Motor neuron (in vitro differentiated cells): ENCODE measurements at places on chromosomes 2 and 18. TPM values are rescaled to one million over a fixed set of nuclear protein-coding genes. Genes with fewer than 3 reads are reported as not detected.
A peak's percentile ranks its signal among the peaks of the same experiment; 100 is the strongest.

DNA sequence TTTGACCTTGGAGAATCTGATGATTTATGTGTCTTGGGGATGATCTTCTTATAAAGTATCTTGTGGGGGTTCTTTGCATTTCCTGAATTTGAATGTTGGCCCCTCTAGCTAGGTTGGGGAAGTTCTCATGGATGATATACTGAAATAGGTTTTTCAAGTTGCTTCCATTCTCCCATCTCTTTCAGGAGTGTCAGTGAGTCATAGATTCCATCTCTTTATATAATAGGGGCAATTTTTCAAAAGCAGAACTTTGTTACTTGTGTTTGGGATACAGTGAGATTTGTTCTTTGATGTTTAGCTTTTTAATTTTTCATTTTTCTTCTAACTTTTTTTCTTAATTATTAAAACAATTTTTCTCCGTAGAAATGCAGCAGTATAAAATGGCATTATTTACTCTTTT, 19.4 kb downstream of the TMEM87B start:
- no peak for ATAC-seq

- ATAC-seq = no peak
Observed at GRCh38 chr2:238615187-238615586, 188.5 kb downstream of the ASB1 start.

DNA sequence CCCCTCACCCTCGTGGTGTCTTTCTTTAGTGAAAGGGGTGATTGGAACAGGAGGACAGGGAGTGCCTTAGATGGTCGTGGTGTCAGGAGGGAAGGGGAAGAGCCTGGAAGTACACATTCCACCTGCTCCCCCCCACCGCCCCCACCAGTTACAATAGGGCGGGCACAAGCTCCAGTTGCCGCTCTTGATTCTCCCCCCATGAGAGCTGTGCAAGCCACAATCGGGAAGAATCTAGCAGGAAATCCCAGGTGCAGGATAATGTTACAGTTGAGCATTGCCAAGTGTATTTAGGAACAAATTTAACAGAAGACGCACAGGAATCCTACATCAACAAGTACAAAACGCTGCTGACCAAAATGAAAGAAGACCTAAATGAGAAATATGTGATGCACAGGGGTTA, 73.6 kb downstream of the ASAP2 start:
- ATAC-seq = no peak

Gene LTBP1
- 82.0 and 90.4 TPM in 2 replicates for total RNA-seq

GRCh38 chr2:195364015-195364965, 292.7 kb upstream of the SLC39A10 start:
- peak; percentile 15 for ATAC-seq

- no peak for ATAC-seq
Observed at GRCh38 chr2:186201371-186201770, 284.7 kb upstream of the ZC3H15 start.

DNA sequence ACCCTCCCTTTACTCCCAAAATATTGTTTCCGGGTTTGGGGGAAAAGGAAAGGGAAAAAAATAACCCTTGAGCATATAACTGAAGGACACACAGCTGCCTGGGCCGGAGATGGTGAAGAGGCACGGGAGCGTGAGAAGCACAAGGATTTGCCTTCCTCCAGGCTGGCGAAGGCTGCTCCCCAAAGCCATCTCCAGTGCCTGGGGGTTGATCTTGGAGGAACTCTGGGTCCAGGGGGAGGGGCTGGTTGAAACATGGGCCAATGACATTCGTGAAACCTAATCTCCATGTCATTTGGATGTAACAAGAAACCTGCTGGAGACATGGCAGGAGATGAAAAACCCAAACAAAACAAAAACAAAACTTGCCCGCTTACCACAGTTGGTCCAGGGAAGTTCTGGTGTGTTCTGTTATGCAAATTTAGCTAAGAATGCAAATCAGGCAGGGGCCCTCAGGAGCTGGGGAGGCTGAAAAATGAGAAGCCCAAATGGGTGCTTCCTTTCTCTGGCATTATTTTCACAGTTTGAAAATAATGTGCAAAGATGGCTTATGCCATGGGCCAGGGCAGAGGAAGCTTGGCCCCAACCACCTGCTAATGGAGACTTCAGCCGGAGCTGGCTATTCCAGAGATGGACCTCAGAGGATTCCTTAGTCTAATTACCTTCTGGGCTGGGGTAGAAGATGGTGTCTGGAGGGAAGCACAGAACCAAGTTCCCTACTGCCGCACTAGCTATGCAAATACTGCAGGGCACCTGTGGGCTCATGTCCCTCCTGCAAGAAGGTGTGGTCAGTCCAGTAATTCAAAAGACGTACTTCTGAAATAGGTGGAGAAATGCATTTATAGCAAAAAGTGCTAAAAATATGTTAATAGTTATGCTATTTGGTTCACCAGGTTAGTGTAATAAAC, 180.9 kb downstream of the BCL2 start:
- no peak for ATAC-seq

Gene AGFG1
- total RNA-seq = 43.7 and 45.4 TPM in 2 replicates

Gene CD207
- 1.2 and 1.4 TPM in 2 replicates for total RNA-seq

Gene LYG1
- 1.1 and 2.0 TPM in 2 replicates for total RNA-seq

DNA sequence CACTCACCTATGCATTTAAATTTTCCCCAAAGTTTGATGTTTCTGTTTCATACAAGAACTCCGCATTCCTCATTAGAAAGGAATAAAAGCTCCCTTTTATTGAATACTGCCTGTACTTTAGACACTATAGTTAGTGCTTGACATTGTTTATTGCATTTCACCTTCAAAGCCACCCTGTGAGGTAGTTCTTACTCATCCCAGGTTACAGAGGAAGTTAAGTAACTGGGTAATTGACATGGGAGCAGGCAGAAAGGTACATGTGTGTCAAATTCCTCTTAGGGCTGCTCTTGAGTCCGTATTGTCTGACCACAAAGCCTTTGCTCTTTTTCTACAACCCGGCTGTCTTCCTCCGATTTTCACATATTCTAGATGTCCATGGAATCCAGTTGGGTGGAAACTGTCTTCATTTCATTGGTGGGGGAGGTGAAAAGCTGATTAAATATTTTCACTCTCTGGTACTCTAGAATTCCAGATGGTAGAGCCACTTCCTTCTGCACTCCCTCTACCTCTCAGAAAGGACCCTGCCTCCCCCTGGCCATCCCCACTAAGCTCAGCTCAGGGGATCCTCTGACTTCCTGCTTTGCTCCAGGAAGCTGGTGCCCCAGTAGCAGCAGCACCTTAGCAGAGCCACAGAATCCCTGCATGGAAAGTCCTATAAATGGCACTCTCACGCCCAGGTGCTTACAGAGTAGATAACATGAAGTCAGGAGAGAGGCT, 319.2 kb downstream of the LRATD1 start:
- ATAC-seq = no peak

Gene CHRNG
- 0.50 and 0.52 TPM in 2 replicates for total RNA-seq

GRCh38 chr2:132943829-132944228, 273.8 kb upstream of the LYPD1 start:
- no peak for ATAC-seq

GRCh38 chr2:71605781-71606241, 152.4 kb downstream of the DYSF start:
- ATAC-seq = no peak

- ATAC-seq = no peak
Observed at GRCh38 chr2:124353656-124354055, 328.6 kb downstream of the CNTNAP5 start.

Gene TMEM237
- 35.0 and 48.4 TPM in 2 replicates for total RNA-seq

DNA sequence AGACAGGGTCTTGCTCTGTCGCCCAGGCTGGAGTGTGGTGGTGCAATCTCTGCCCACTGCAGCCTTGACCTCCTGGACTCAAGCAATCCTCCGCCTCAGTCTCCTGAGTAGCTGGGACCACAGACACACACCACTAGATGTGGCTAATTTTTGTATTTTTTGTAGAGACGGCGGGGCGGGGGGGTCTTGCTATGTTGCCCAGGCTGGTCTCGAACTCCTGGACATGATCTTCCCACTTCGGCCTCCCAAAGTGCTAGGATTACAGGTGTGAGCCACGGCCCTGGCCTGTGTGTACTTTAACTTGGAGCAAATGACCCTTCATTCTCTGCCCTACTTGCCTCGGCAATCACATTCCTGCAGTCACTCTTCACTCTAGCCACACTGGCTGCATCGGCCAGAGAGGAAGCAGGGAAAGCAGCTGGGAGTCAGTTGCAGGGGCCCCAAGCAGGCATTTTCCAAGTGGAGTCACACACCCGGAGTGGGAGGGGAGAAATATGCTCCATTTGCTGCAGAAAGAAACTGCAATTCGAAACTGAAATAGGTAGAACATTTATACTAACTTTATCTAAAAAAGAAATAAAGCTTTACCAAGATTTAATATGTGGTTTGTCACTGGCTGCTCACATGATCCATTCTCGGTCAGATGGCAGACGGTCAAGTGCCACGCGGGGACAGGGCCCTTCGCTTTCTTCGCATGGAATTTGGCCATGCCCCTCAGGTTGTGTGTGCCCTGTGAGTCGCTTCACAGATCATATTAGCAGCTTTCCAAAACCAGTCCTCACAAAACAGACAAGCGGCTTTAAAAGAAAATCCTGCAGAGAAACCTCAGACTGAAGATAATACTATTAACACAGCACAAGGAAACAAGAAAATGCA, 37.1 kb downstream of the FAM161A start:
- no peak for ATAC-seq

Gene B3GNT7
- 0.58 and 0.73 TPM in 2 replicates for total RNA-seq

Gene ACKR3
- 18.0 and 20.6 TPM in 2 replicates for total RNA-seq

- ATAC-seq = no peak
Observed at GRCh38 chr2:118524911-118525310, 322.5 kb downstream of the EN1 start.

GRCh38 chr2:77104554-77104953, 417.6 kb downstream of the LRRTM4 start:
- ATAC-seq = no peak

Gene SAG
- 1.0 and 1.1 TPM in 2 replicates for total RNA-seq

Gene ABCG5
- total RNA-seq = 0.21 and 0.26 TPM in 2 replicates

- ATAC-seq = no peak
Observed at GRCh38 chr2:228107846-228108245, 73.6 kb downstream of the SPHKAP start.

DNA sequence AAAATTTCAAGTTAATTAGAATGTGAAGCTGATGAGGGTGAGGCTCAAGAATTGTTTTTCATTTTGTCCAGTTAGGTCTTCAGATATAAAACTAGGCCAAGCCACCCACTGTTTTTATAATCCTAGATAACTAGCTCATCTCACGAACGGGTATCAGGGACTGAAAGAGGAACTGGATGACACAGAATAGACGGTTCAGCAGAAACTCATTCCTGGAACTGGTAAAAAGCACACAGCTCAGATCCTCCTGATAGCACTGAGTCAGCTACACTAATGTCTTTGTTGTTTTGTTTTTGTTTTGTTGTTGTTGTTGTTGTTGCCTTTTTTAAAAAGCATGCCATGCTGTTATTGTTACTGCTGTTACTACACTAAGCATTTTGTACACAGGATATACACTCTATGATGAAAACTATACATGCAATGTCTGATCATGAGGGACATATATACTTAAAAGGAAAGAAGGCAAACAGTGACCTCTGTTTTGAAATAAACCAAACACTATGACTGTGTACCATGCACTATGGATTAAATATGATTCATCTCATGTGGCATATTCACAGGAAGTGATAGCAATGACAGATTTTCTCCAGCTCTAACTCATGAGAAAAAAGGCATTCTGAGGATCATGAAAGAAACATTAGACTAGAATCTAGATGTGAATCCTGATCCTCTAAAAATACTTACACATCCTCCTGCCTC, 437.6 kb downstream of the NCKAP5 start:
- ATAC-seq = peak; percentile 44

DNA sequence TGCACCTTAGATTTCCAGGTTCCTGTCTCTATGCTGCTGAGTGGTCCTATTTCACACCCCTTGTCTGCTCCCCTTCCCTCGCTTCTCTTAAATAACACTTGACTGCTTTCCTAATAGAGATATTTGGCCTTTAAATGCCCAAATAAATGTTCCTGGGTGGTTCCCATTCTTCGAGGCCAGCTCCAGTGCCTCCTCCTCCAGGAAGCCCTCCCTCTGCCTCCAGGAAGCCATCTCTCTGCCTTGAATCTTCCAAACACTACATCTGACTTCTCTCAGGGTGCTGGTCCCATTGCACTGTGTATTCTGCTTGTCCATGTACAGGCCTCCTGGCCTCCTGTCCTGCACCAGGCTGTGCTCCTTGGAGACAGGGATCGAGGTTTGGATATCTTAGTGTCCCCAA, 14.2 kb downstream of the EHD3 start:
- ATAC-seq = no peak

- ATAC-seq = no peak
Observed at GRCh38 chr2:217812170-217812569, 190.6 kb downstream of the TNS1 start.

GRCh38 chr2:237693291-237693994, 66.1 kb downstream of the LRRFIP1 start:
- no peak for ATAC-seq

- no peak for ATAC-seq
Observed at GRCh38 chr2:61726456-61727209, 127.2 kb downstream of the FAM161A start.

Gene COL6A3
- total RNA-seq = 0.14 and 0.47 TPM in 2 replicates

DNA sequence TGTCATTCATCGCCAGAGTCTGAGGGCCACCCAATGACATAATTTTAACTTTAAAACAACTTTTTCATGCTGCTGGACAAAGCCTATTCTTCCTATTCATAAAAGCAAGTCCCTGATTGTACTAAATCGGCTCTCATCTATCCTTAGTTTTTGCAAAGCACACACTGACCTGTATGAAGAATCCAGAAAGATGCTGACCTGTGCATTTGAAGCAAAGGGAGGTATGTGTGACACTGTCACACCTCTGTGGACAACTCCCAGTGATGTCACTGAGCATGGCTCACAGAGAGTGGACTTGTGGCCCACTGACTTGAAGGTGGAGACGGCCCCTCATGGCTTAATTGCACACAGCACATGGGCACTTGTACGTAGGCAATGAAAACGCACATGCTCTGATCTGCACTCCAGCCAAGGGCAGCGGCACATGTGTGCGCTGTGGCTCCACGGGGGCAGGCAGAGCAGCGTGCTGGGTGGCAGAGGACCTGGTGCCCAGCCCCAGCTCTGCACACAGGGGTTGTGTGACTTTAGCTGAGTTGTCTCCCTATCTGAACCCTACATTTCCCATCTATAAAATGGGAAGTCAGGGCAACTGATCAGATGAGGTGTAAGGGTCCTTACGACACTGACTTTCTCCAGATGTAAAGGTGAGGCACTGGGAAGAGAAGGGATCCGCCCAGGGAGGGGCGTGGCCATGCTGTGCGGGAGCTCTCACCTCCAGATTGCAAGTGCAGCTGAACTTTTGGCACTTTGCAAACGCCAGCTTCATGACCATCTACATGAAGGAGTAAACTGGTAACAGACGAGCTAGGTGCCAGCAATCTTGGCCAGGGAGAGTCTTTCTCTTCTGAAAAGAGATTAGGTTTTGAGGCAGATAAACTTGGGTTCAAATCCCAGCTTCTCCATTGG, 14.3 kb upstream of the ODC1 start:
- no peak for ATAC-seq
